MG63 (cell line): ENCODE measurements at places on chromosomes 1 and 21.
A peak's percentile ranks its signal among the peaks of the same experiment; 100 is the strongest.

- DNase-seq = no peak
These were observed 8.2 kb upstream of the MIXL1 start for GRCh38 chr1:226215239-226215638.

DNA sequence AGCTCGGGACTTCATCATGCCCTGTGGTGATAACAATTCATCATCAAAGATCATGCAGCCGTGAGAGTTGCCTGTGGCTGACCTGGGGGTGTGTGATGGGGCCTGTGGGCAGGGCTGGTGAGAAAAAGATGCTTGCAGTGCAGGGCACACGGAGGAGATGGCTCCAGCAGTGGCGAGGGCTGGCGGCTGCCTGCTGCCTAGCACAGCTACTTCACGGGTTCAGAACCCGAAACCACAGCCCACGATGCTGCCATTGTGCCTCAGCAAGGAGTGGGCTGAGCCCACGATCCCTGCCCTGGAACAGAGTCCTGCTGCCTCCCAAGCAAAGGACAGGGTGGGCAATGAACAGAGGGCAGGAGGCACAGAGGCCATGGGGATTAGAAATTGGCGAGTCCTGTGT is 631 bp upstream of the KRTAP10-9 start:
- no peak for DNase-seq

GRCh38 chr1:74811436-74812179 is 78.7 kb downstream of the TYW3 start:
- no peak for DNase-seq

- DNase-seq = peak; percentile 17
These were observed 258.7 kb upstream of the DMRTA2 start for GRCh38 chr1:50681931-50682330.

- DNase-seq = peak; percentile 95
These were observed 81.5 kb upstream of the LRIF1 start for GRCh38 chr1:111045033-111045722.

DNA sequence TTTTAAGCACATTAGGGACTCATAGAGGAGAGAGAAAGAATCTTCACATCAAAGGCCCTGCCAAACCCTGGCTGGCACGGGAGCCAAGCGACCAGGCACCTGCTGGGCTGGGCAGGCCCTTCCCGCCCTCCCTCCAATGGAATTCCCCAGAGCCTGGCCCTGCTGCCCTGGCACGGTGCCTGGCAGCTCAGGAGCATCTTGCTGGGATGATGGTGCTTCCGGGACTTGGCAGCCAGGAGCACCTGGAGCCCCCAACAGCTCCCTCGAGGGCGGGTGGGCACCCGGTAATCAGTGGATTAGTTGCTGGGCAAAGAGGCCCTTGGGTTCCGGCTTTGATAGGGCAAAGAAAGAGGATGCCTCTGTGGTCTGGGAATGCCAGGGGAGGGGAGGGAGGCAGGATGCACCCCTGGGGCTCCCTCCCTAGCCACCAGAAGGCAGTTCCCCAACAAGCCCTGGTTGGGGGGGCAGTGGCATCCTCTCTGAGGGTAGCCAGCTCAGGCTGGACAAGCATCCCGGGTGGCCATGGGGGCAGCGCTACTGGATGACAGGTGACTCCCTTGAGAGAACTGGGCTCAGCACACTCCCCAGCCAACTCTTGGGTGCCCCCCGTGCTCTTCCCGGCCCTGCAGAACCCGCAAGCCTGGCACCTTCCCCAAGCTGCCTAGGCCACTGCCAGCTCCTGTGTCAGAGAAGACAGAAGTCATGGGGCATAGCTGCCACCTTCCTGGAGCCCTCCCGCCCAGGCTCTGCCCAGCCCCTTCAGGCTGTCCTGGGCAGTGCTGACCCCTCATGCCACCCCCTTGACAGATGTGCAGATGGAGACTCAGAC is 26.4 kb downstream of the KRTAP10-1 start:
- DNase-seq = peak; percentile 44

DNA sequence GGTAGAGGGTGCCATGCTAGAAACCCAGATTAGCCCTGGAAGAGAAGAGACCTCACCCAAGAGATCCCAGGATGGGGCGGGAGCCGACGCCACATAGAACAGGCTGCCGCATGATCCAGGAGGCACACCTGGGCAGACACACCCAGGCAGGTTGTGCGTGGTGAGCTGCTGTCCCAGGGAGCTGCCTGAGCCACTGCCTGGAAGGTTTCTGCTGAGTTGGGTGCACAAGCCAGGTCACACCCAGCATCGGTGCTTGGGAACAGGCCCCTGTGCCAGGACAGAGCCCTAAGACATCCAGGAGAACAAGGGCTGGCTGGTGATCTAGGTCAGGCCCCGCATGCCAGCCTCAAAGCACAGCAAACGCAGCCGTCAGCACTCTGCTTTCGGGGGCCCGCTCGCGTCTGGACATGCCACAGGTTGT is 40.2 kb downstream of the CTNNBIP1 start:
- no peak for DNase-seq

DNA sequence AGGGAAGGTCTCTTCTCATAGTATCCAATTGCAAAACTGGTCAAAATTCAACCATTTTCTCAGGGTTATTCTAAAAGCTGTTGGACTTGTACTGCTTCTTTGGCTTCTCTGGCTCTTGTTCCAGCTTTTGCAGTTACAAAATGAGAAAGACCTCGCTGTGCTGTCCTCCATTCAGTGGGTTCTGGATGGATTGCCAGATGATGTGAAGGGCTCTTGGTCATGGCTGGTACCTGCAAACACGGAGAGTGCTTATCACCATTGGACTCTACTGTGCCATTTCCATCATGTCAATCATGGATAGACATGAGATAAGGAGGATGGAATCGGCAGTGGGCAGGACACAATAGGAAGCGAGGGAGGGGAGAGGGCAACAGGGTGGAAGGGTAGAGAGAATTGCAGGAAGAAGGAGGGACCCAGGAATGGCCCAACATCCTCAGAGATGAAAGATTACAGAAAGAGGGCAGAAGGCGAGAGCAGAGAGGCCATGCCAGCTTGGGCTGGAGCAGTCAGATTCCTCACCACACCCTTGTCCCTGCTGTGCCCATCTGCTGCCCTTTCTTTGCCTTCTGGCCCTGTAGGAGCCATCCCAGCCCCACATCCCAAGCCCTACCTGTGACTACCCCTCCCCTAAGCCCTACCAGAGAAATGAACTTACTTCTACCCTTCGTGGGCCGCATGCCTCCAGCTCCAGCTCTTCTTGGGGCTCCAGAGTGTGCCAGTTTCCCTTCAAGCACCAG is 70.3 kb downstream of the HIVEP3 start:
- DNase-seq = no peak

DNA sequence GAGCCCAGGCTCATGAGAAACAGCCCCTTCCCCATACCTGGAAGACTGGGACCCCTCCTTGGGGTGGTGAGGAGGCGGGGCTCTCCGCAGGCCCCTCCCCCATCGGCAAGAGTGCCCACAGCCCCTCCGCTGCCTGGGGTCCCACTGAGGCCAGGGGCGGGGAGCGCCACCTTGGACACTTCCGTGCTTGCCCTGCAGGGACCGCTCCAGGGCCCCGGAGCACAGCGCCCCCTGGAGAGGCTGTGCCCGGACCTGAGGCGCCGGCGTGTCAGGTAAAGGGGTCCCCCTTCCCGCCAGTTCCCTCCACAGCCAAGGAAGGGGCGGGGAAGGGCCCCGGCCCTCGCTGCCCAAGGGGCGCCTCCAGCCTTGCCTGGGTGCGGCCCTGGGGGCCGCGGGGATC is 21.5 kb downstream of the INAVA start:
- DNase-seq = no peak

DNA sequence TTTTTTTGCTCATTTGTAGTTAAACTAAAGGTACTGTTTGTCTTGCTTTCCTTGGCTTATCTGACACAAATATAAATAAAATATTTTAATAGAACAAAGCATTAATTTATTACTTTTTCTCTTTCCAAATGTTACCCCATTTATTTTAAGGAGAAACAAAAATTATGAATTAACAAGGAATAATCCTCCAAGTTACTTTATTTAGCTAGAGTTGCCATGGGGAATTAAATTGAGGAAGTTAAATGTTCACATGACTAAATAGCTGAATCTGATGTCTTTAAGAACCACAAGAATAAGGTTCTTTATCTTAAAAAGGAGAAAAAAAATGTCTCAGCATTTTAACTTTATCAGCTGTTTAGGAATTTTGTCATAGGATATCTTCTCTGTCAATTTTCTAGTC is 12.3 kb downstream of the ATG4C start:
- no peak for DNase-seq

DNA sequence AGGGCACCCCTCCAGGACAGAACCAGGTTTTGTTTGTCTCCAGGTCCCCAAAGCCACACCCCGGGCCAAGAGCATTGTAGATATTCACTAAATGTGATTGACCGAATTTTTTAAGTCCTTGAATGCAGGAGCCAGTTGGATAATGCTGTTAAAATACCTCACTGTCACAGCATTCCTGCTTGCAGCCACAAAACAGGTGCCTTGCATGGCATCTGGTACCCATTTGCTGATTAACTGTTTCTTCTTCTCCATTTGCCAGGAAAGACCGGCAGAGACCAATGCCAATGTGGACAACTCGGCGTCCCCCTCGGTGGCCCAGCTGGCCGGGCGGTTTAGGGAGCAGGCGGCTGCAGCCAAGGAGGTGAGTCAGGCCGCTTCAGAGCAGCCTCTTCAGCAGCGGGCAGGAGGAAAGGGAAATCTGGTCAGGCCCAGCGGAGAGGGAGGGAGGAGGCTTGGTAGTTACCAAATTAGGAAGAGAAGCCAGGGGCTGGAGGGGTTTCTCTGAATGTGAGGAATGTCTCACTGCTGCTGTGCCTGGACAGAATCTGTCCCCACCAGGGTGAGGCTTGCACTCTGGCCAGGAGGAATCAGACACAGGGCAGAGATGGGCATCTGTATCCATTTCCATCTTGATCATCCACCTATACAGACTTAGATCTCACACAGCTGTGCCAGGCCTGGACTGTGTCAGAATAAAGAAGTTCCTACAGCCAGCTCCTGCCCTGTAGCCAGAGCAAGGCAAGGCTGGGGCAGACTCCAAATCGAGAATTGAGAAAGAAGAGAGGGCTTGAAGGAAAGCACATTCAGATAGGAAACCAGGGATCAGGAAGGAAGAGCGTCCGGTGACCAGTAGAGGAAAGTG is 37.9 kb upstream of the MPZL1 start:
- DNase-seq = peak; percentile 88
